NCI-H446 (cell line): ENCODE measurements at places on chromosomes 6 and 20.

DNA sequence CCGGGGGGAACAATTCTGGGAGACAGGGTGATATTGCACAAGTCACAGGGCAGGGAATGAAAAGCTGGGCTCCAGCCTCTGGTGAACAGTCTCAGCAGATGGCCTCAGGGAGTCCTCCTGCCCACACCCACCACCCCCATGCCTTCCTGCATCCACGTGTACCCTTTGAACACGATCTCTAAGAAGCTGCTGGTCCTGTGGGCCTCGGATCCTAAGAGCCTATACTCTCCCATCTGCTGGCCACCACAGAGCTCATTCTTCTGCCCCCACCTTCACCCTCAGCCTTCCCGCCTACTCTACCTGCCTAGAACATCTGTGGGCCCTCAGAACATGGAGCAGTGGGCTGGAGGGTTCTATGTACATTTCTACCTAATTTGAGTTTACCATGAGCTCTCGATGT lies 60.3 kb downstream of the TRERF1 start:
- no peak for DNase-seq

GRCh38 chr6:36756786-36757185 lies 59.2 kb downstream of the RAB44 start:
- DNase-seq: no peak

DNA sequence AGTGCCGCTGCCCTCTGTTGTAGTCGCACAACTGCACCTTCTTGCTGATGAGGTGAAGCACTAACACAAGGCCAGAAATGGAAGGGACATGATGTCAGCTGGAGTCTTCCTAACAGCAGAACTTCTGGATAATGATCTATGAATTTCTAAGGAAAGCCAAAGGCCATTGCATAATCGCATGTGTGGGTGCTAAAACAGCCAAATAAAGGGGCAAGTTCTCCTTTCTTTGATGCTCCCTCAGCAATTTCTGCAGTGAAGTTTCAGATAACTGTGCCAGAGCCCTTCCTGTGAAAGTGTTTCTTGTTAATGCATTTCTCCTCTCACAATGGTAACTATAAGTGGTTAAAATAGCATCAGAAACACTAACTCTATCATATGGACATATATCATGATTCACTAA lies 8.0 kb upstream of the F13A1 start:
- DNase-seq: no peak

GRCh38 chr6:3751730-3752530 lies 417 bp upstream of the PXDC1 start:
- DNase-seq: no peak

- no peak for DNase-seq
These were observed 30.4 kb downstream of the AFDN start for GRCh38 chr6:167856999-167857660.

DNA sequence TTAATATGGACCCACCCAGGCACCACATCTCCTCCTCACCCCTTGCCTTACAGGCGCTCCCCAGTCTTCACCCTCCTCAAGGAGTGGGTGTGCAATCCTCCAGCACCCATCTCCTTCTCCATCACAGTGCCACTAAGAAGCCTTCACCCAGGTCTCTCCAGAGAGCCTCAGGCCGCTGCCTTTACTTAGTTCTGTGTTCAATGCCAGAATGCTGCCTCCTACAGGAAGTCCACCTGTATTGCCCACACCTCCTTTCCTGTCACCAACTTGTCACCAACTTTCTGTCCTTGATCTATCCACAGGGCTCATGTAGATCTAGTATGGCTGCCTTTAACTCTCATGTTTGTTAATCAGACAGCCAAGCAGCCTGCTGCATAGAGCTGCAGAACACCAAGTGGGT lies 586 bp upstream of the LST1 start:
- DNase-seq: no peak

- peak; percentile 76 for DNase-seq
These were observed 6.6 kb upstream of the GUCA1A start for GRCh38 chr6:42166444-42167141.

GRCh38 chr6:134020968-134021367 lies 31.5 kb downstream of the SLC2A12 start:
- no peak for DNase-seq

- no peak for DNase-seq
These were observed 67.9 kb downstream of the IGF2R start for GRCh38 chr6:160036790-160037206.

- DNase-seq: no peak
These were observed 29.5 kb downstream of the TOP1 start for GRCh38 chr20:41057999-41058673.

- DNase-seq: peak; percentile 42
These were observed 20.6 kb upstream of the HLA-F start for GRCh38 chr6:29702519-29703103.

- DNase-seq: no peak
These were observed 141.2 kb downstream of the DTNBP1 start for GRCh38 chr6:15521582-15521981.

DNA sequence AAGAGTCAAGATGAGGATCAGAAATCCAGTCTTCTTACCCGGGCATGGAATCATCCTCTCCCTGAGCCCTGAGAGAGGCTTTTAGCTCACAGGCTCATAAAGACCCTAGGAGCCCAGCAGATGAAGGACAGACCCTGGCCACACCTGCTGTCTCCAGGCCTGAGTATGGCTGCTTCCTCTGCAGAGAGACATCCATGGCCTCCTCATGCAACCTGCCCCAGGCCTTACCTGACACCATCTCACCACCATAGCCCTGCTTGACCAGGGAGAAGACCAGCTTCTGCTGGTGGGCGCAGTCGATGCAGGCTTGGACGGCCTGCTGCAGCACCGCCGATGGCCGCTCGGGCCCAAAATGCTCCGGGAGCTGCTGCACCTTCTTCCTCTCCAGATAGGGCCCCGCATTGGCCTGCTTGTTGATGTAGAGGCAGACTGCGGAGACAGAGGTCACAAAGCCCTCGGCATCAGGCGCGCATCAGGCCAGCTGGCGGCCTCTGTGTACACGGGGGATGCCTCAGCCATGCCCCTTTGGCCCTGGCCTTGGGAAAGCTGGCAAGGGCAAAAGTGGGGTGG lies 77.6 kb downstream of the SCML4 start:
- DNase-seq: no peak

GRCh38 chr6:25251426-25251825 lies 27.7 kb upstream of the CARMIL1 start:
- DNase-seq: no peak

DNA sequence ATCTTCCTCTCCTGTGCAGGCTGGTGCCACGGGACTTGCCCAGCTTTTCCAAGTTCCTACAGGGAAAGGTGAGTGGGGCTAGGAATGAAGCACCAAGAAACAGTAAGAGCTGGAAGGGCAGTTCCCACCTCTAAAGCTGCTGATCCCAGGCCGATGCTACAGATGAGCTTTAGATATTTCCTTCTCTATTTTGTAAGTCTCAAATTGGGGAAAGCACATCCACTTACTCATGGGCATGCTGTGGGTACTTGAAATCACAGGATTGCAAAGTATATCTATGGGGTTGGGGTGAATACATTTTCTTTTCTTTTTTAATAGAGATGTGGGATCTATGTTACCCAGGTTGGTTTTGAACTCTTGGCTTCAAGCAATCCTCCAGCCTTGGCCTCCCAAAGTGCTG lies 3.1 kb downstream of the ZBTB2 start:
- no peak for DNase-seq

DNA sequence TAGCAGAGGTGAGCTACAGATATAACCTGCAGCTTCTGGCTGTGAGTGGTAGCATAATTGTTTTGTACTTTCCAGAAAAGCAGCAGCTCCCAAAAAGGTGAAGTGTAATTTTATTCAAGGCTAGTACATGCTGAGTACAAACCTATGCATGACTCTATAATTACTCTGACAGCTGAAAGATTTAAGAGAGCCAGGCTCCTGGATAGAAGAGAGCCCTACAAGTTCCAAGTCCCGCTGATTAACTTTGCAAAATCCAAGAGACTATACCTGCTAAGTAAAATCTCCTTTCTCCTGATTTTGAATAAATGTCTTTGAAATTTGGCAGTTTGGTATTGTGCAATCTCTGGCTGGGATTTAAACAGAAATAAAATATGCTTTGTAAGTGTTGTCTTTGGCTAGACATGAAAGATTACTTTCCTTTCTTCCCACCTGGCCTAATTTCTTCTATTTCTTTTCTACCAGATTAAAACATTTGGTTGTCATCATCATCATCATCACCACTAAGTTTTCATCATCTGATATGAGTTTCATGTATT lies 79.5 kb downstream of the CTNNBL1 start:
- DNase-seq: no peak

DNA sequence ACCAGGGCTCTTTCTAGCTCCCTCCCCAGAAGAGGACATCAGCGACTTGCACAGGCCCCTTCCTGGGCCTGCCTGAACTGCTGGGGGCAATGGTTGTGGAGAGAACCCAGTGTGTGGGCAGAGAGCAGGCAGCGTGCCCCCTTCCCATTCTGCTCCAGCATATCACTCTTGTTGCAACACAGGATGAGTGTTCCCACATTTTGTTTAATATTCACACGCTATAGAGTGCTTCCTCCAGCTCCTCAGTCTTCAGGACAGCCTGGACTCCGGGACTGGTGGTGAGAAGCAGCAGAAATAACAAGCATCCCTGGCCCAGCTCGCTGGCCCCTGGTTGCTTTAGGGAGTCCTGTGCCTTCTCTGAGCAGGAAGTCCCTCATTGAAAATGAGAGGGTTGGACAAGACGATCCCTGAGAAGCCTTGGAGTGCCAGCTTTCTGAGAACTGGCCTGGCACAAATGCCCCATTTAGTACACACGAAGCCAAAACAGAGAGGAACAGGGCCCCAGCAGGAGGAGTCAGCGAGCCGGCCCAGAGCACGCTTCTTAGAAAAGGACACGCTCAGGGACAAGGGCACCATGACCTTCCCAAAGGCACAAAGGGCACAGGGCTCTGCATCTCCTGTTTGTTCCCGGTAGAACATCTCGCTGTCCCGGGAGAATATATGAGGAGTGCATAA lies 84.2 kb upstream of the FOXC1 start:
- DNase-seq: no peak

DNA sequence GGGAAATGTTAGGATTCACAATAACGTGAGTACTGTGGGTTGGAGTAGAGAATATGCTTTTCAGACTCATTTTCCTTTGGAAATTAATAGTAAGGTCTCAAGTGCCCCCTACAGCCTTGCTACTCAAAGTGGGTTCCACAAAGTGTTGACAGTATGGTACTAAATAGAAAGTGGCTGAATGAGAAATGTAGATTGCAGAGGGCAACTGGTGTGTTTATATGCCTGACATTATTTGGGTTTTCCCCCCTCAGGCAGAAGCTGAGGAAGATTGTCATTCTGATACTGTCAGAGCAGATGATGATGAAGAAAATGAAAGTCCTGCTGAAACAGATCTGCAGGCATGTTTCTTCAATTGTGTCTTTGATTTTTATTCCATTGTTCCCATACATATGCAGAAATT lies 5.6 kb downstream of the FBXO9 start:
- DNase-seq: no peak

- no peak for DNase-seq
These were observed 110.9 kb downstream of the ADGRG6 start for GRCh38 chr6:142412658-142413057.

GRCh38 chr6:53250176-53251032 lies 98.3 kb downstream of the ELOVL5 start:
- no peak for DNase-seq

DNA sequence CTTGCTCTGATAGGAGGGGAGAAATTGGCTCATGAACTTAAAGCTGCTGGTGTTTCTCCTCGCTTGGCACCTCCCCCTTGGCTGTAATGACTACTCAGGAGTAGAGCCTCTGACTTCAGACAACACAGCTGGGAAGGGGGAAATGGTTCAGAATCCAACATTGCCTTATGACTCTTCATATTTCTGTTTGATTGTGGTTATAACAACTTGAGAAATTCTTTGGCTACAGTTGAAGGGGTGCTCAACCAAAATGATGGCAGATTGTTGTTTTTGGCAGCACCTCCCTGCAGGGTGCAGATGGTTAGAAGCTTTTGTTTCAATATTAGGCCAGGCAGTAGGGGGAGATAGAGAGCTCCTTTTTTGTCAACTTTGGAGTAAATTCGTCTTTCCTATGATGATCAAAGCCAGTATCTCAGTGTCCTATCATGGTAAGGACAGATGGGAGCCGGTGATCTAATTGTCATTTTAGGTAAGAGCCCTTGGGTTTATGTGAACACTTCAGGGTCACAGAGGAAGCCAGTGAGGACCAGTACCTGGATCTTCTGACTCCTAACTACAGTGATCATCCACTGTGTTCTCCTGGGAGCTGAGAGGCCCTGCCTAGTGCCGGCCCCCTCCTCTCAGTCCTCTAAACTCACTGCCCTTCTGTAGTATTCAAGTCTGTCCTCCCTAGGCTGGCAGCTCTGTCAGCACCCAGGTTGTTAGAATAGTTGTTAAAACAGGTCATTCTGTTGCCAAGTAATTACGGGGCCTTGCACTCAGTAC lies 39.9 kb downstream of the RPRD1B start:
- DNase-seq: peak; percentile 93

- DNase-seq: no peak
These were observed 29.4 kb downstream of the AKIRIN2 start for GRCh38 chr6:87672641-87673040.

DNA sequence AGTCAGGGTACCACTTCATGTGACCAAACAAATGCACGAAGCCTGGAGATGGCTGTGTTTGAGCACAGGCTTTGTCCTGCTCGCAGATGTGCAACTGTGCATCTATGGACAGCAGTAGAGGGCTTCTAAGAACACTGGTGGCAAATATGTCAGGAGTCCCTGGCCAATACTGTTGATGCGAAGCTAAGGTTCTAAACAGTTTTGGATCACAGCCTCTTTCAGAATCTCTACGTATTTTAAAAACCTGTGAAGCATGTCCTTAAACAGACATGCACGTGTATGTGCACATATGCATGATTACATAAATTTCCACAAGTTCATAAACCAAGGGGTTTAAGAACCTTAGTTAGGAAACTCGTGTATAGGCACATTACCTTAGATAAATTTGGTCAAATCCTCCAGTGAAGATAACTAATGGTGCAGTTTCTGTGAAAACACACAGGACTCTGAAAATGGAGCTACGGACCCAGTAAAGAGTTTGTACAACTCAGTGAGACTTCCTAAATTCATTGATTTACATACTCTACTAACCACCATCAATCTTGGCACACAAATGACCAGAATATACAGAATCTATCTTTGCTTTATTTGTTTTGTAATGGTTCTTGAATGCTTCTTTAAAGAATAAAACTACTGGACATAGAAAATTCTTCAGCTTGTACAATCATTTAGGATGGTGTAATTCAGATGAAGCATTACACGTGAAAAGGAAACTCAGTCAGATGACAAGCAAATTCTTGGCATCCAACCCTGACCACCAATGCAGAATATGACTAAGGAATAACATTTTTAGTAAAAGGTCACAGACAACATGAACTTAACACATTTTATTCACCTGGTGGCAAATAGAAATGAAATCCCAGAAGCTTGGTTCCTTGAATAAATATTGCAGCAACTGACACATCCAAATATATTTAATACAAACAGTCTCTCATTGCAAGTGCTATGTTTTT lies 27.4 kb downstream of the KCNQ5 start:
- no peak for DNase-seq

DNA sequence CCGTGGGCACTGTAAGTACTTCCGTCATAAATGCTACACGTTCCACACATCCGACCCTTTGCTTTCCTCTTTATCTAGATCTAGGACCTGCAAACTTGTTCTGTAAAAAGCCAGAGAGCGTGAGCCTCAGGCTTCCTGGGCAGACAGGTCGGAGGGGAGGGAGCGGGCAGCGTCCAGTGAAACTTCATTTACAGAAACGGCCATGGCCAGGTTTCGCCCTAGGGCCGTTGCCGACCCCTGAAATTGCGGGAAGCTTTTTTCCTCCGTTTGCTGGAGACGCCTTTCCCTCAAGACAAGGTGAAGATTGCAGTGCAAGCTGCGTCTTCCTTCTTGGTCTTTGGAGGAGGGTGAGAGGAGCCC lies 155.4 kb downstream of the DLL1 start:
- no peak for DNase-seq
